ELR (cell line): ENCODE measurements at places on chromosomes 16 and 17.

DNA sequence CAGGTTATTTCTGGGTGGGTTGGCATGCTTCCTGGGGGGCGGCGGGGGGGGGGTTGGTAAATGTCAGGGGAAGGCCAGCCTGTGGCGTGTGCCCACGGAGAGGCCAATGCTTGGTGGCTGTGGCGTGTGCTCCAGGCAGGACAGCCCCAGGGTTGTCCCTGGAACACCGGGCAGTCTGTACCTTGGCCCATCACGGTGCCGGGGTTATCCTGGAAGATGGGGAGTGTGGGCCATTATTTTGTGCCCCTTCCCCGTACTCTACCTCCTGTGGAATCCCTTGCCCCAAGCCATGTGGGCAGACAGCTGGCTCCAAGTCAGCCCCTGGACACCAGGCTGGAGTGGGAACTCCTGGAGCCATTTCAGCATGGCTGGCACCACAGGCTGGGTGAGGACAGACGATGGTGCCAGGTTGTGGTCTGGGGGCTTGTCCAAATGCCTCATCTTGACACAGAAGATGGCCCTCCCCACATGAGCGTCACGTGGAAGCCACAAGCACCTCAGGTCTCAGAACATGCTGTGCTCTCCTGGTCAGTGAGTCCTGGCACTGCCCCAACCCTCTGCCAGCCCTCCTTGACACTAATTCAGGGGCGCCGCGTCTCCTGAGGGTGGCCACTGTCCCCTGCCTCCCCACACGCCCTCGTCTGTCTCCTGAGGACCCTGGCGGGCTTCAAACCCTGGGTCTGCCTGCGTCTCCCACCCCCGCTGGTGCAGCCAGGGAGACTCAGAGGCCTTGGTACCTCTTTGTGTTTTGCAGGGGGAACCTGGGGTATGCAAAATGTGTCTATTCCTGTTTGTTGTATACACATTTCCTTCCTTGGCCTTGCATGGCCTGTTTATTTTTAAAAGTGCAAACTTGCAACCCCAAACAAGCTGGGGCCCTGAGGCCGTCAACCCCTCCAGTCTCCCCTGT is 4.3 kb downstream of the SLC16A3 start:
- DNase-seq: no peak

GRCh38 chr16:80459331-80459777 is 81.4 kb upstream of the DYNLRB2 start:
- no peak for DNase-seq

- DNase-seq: no peak
Measured at GRCh38 chr16:11114366-11115164, 141.4 kb downstream of the SOCS1 start.

DNA sequence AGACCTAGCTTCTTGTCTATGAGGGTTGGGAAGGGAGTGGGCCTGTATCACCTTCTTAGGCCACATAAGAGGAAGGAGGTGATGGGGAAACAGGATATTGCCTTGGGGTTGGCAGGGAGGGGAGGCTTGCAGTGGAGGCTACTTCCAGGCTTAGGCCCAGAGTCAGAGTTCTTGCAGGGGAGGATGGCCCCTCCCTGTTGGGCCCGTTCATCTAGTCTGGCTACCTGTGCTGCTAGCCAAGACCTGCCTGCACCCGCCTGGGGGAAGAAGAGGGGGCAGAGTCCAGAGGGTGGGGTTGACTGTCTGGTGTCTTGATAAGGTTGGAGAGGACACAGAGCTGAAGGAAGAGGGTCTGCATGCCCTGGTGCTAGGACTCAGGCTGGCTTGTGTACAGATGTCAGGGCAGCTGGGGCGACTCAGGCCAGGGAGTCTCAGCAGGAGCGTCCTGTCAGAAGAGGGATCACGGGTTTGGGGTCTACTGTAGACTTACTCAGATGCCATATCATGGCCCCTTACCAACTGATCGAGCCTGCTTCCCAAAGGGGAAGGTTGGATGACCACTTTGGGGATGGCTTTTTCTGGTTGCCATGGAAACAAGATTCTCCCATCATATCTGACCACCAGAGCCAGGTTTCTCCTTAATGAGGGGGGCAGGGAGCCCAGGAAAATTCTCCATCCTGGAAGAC is 5.3 kb downstream of the KDM6B start:
- DNase-seq: no peak

- peak; percentile 78 for DNase-seq
Measured at GRCh38 chr17:63881935-63882601, at the start of gene GH2. GH2 (minus strand) TSS chr17:63881944; CDS start chr17:63881801, 143 bp downstream.

- DNase-seq: no peak
Measured at GRCh38 chr17:78729641-78730040, 52.4 kb downstream of the CYTH1 start.

DNA sequence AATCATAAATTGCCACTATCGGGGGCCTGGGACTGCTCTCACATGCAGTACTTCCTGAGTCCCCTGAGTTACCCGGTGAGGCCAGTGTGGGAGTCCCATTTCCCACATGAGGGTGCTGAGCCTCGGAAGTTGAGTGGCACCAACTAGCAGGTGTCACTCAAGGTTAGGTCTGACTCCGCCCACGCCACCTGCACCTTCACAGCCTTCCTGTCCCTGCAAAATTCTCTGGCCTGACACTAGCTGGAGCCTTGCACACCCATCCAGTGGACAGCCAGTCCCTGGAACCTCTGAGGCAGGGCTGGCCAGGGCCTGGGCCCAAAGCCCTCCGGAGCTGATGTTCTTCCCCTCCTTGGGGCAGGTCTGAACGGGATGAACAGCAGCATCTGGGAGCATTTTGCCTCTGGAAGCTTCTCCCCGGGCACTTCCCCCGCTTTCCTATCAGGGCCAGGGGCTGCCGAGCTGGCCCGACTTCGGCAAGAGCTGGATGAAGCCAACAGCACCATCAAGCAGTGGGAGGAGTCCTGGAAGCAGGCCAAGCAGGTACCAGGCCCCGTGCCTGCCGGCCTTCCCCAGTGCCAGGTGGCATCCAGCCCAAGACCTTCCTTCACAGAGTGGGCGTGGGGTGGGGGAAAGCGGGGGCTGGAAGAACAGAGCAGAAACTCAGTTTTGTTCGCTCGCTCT is 21.9 kb downstream of the UNC13D start:
- DNase-seq: no peak

DNA sequence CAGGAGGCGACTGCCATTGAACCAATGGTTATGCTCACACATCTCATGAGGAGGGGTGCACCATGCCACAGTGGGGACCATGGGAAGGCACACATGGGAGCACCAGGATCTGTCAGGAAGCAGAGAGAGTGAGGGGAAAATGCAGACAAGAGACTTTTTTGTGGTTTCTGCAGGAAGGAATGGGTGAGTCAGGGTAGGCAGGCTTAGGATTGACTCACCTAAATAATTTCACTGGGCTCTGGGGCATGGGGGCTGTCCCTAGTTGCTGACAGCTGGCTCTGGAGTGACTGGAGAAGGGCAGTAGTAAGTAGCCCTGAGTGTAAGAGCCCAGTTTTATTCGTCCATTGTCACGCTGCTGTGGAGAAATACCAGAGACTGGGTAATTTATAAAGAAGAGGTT is 202.4 kb downstream of the AXIN2 start:
- DNase-seq: peak; percentile 96

DNA sequence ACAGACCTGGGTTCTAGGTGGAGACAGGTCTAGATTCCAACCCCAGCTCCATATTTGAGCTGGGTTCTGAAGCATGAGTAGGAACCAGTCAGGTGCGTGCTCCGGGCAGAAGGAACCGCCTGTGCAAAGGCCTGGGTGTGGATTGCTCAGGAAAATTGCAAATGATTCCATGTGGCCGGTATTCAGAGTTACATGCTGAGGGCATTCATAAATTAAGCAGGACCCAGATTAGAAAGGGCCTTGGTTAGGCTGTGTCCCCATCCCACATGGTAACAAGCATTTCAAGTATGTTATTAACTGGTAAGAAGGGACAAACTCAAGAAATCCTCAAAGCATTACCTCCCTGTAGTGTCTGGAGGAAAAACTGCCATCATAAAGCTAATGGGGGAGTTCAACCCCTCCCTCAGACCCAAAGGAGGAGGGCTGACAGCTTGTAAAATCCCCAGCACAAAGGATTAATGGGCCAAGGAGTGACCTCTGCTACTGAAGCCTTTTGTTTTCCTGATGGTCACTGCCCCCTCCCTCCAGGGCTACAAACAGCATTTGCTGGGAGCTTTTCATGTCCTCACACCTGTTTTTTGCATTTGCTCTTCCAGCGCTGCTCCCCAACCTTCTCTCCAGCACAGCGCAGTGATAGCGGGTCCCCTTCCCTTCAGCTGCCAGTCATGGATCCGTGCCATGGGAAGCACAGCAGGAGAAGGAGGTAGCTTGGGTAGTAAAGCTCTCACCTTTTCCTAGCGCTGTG is 218.0 kb downstream of the C16orf95 start:
- no peak for DNase-seq

DNA sequence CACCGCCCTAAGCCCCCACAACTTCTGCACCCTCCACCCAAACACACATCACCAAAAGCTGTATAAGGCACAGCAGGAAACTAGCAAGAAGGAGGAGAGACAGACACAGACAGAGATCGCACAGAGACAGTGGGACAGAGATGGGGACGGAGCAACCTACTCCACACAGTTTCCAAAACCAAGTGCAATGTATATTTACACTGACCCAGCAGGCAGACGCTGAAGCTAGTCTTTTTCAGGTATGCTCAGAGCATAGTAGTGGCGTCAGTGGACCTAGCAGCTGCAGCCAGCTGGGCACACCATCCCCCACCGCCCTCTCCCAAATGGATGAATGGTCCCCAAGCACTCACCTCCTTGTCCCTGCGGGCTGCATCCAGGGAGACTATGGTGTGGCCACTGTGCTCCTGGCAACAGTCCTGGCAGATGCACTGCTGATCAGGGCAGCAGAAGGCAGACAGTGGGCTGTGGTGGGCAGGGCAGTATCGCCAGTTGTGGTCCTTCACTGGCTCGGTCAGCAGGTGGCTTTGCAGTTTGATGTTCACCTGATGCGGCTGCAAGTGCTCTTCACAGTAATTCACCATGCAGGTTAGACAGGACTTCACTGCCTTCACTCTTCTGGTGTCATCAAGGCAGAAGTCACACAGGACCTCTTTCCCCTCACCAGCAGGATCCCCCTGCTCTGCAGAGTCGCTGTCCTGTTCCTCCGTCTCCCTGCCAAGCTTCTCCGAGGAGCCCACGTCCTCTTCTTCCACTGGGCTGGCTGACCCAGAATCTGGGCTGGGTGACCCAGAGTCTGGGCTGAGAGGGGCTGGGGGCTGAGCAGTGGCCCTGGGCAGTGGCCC is 31.5 kb upstream of the FBXW10B start:
- DNase-seq: peak; percentile 23

- no peak for DNase-seq
Measured at GRCh38 chr17:18300725-18301480, 13.9 kb downstream of the TOP3A start.

- DNase-seq: no peak
Measured at GRCh38 chr16:14109077-14109775, 38.1 kb downstream of the MRTFB start.

DNA sequence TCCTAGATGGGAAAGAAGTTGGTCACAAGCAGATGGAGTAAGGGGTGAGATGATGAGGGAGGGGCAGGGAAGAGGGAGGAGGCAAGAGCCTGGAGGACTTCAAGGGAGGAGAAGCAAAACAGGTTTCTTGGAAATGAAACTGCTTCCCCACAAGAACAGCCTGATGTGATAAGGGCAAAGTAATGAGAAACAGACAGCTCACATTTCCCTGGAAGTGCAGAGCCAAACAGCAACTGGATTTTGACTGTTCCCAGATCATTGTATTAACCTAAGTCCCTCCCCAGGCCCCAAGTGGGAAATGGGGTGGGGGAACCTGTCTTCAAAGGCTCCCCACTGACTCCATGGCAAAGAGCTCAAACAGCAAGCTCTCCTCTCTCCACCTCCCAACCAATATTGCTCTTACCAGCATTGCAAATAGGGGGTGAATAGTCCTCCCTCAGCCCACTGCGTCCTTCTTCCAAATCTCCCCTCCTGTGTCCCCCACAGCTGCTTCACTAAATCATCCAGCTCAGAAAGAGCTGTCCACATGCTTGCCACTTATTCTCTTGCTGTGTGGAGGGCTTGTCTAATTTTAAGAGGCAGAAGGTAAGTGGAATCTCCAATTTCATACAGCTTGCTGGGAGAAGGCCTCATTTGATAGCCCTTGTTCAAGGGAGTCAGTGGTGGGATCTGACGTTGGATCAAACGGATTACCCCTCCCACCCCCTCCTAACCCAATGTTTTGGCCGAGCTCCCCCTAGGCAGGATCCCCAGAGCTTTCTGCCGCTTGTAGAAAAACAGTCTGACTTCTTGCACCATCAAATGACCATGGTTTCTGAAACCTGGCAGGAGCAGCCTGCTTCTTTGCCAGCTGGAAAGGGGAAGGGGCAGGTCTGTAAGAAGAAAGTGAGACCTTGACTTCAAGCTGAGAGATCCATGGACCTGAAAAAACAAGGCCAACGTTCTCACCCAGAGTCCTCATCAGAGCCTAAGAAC is 56.3 kb upstream of the SMIM36 start:
- DNase-seq: no peak

- peak; percentile 72 for DNase-seq
Measured at GRCh38 chr17:2050300-2051060, 4.4 kb upstream of the HIC1 start.

GRCh38 chr17:78324391-78325075 is 35.3 kb downstream of the SOCS3 start:
- DNase-seq: peak; percentile 73

DNA sequence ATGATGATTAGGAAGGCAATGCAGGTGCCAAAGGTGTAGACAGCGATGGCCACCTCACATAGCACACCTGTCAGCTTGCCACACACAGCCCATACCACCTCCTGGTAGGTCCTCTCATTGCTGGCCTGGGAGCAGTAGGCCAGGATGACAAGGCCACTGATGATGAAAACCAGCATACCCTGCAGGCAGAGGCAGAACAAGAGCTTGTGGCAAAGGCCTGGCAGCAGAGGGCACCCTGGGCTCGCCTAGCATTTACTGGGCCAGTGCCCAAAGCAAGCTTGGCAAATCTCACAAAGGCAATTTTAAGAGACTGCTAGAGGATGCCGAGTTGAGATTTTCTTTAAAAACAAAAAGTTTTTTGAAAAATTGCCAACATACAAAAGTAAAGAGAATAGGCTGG is 5.9 kb downstream of the SLC38A7 start:
- peak; percentile 43 for DNase-seq
